ENCODE measurements at places on chromosomes 3 and 15.

DNA sequence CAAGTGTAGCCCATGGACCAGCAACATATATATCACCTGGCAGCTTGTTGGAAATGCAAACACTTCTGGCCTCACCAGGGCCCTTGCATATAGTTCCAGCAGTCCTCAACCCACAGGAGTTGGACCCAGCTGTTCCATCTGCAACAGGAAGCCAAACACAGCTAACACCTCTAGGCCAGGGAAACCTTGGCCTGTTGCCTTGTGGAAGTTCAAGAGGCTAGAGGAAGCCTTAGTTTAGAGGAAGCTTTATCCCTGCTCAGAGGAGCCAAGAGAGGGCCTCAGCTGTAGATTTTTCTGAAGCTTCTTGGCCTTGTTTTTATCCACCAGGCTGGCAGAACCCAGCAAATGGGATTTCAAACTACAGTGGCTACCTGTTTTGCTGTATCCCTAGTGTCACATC lies 11.4 kb downstream of the FHIT start:
- DNase-seq = peak; percentile 45

DNA sequence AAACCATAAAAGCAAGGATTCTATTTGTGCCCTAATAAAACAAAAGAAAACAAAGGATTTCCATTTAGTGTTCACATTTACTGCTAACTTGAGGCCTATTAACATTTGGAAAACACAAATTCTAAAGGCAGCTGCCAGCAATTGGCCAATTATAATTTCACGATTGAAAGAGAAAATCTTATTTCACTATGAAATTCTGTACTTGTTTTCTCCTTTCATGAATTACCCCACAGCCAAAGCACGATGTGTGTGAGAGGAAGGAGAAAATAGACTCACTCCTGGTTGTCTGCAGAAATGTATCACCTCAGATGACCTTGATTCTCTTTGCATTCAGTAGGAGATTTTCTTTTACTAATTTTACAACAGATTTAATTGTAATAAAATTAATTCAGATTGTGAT lies 242.8 kb upstream of the GBE1 start:
- DNase-seq = no peak

GRCh38 chr3:174409086-174409743 lies 449.9 kb upstream of the NAALADL2 start:
- DNase-seq = no peak

GRCh38 chr15:81292523-81293001 lies 31.4 kb downstream of the STARD5 start:
- peak; percentile 38 for DNase-seq

GRCh38 chr3:197024881-197025735 lies 4.5 kb downstream of the MELTF start:
- DNase-seq = no peak

GRCh38 chr15:96200357-96200967 lies 130.0 kb upstream of the NR2F2 start:
- no peak for DNase-seq

GRCh38 chr15:29692527-29692926 lies 129.7 kb downstream of the TJP1 start:
- DNase-seq = no peak

DNA sequence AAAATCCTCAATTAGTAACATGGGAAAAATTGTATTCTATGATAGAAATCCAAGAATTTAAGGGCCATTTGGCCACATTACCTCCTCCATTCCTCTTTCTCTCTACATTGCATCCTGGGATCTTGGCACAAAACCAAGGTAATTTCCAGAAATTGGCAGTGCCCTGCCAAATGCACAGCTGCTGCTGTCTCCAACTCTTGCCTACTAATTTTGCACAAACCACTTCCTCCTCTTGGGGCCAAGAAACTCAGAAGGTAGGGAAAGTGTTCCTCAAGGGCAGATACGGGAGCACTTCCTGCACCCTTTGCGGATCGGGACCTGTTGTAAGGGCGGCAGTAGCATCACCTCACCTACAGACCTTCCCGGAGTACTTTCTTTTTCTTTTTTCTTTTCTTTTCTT lies 57.8 kb downstream of the MAP3K13 start:
- no peak for DNase-seq

GRCh38 chr3:160027541-160028195 lies 39.0 kb downstream of the IL12A start:
- DNase-seq = no peak

DNA sequence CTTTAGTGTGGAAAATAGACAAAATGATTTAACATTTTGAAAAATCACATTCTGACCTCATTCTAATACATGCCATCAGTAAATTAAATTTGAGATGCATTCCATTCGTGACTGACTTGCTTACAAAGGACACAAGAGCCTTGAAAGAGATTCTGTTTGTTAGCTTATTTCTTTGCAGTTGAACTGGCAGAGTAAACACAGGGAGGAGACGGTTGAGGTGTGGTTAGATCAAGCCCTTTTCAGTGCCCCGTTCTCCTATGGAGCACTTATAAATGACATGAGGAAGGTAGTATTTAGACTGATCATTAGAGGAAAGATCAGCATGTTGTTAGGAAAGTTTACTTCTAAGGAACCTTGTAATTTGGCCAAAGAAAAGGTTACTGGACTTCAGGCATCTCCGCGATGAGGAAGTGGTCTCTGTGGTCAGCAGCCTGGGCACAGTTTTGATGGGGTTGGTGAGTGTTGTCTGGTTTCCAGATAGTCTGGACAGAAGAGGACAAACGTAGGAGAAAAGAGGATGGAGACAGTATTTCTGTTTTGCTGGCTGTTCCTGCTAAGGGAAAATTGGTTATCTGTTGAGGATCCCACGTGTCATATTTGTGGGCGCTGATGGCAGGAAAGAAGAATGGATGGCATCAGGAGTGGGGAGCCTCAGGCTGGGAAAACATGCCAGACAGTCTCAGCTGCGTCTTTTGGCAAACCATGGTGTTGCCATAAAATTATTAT lies 328.9 kb upstream of the TBL1XR1 start:
- DNase-seq = no peak

DNA sequence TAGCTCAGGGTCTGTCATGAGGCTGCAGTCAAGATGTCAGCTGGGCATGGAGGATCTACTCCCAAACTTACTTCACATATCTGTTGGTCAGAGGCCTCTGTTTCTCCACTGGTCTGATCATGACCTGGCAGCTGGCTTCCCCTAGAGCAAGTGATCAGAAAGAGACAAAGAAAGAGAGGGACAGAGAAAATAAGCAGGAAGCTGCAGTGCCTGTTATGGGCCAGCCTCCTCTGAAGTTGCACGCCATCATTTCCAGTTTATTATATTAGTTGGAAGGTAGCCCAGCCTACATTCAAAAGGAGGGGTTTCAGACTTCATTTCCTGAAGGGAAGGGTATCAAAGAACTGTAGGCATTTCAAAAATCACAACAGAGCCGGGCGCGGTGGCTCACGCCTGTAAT lies 5.0 kb upstream of the RPP25 start:
- DNase-seq = no peak

DNA sequence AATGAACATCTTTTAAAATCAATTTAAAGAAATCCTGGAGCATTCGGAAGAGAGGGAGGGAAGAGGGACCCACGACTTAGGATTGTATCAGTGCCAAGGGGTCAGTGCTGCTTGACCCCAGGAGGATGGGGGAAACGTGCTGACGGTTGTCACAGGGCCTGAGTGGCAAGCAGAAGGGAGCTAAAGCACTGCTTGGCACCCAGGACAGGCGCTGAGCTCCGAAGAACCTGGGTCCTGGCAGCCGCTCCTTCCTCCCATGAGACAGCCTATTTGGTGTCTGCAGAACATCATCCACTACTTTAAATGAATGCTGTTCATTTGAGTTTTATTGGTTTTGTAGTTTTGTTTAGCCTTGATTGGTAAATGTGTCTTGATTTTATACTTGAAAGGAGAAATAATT lies 54.5 kb downstream of the RGMA start:
- DNase-seq = no peak

DNA sequence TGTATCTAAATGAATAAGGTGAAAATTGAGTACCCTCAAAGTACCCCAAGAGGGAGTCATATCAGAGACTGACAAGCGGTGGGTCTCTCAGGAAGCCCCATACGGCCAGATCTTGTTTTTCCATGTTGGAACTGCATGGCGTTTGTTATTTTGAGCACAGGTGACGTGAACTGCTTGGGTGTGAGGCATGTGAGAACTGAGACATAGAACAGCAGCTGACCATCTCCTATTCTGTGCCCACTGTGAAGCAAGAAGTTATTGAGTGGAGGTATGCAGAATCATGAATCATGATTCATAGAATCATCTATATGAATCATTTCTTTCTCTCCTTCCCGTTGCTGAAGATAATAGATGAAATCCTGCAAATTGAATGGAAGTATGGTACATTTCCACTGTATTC lies 4.6 kb downstream of the VPS8 start:
- no peak for DNase-seq

- DNase-seq = no peak
These were observed 34.1 kb downstream of the SHC4 start for GRCh38 chr15:48929661-48930060.

GRCh38 chr15:36579792-36580431 lies 486 bp downstream of the CDIN1 start:
- DNase-seq = no peak

All from right forelimb (tissue), 1 donor.